ENCODE measurements at places on chromosomes 3 and 15.

- DNase-seq = peak; percentile 27
Measured at GRCh38 chr15:52679232-52680040, at the start of gene ATOSA. ATOSA (minus strand) TSS chr15:52679388; CDS start chr15:52678021, 1,367 bp downstream.

- DNase-seq = no peak
Measured at GRCh38 chr15:28909958-28910500, 24.3 kb downstream of the APBA2 start.

GRCh38 chr3:63095-63765 is 133.3 kb upstream of the CHL1 start:
- DNase-seq = no peak

GRCh38 chr15:67883234-67883773 is 43.5 kb upstream of the RNU6-1 start:
- no peak for DNase-seq

DNA sequence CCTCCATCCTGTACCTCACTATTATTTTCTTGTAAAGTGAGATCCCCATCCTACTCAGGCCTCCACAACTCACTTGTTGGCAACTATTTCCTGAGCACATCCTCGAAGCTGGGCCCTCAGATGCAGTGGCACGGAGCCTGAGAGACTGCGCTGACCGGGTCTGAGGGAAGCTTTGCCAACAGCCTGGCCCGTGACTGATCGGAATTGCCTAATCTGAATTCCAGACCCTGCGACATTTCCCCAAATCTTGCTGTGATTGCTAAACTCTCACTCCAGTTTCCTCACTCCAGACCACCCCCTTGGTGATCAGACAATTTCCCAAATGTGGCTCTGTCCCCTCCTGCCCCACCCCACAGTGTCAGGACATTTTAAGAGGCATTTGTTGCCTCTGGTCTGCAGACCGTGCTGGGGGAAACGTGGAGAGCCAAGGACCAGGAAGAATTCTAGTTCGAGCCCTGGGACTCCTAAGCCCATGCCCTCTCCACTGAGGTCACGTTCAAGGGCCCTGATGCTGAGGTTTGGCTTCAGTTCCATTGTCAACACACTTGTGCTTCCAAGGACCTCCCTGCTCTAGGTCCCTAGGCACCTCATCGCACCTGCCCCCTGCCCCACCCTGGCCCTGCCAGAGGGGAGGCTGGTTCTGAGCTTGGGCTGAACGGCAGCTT is 22.8 kb downstream of the KLHL25 start:
- DNase-seq = no peak

DNA sequence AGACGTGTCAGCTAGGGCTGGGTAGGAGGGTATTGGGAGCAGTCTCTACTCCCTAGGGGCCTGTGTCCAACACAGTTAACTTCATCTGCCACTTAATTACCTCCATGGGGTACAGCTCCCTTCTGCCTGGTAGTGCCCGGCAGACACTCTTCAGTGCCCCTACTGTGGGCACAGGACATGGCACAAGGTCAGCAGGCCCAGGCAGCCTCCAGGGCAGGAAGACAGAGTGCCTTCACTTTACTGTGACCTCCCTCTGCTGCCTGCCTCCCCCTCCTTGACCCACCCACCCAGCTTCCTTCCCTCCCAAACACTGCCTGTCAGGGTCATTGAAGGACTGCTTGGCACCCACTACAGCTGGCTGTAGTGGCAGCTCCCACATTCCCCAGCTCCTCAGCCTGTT is 6.5 kb upstream of the GRM2 start:
- no peak for DNase-seq

- no peak for DNase-seq
Measured at GRCh38 chr3:129304962-129305222, 26.2 kb downstream of the HMCES start.

DNA sequence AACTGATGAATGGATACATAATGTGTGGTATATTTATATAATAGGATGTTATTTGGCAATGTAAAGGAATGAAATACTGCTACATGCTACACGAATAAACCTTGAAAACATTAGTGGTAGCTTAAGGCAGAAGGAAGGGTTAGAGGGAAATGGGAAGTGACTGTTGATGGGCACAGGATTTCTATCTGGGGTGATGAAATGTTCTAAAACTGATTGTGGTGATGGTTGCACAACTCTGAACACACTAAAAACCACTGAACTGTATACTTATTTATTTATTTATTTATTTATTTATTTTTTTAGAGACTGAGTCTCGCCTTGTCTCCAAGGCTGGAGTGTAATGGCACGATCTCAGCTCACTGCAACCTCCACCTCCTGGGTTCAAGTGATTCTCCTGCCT is 24.8 kb upstream of the SHISA5 start:
- DNase-seq = peak; percentile 72

- no peak for DNase-seq
Measured at GRCh38 chr15:90979582-90979981, 14.8 kb downstream of the PRC1 start.

GRCh38 chr15:99909592-99910295 is 176.5 kb upstream of the LYSMD4 start:
- no peak for DNase-seq

DNA sequence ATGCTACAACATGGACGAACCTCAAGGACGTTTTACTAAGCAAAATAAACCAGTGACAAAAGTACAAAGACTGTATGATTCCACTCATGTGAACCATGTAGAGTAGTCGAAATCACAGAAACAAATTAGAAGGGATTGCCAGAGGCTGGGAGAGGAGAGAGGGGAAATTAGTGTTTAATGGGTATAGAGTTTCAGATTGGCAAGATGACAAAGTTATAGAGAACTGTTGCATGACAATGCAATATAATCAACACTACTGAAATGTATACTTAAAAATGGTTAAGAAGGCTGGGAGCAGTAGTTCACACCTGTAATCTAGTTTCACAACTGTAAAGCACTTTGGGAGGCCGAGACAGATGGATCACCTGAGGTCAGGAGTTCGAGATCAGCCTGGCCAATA is 36.9 kb downstream of the PLS1 start:
- DNase-seq = no peak

GRCh38 chr15:55248895-55249294 is 40.7 kb downstream of the RAB27A start:
- no peak for DNase-seq

- no peak for DNase-seq
Measured at GRCh38 chr15:39583596-39584265, 2.9 kb downstream of the THBS1 start.

- peak; percentile 83 for DNase-seq
Measured at GRCh38 chr3:185332026-185332735, 30.8 kb upstream of the MAP3K13 start.

GRCh38 chr15:71485094-71485693 is 325.2 kb upstream of the NR2E3 start:
- DNase-seq = no peak

DNA sequence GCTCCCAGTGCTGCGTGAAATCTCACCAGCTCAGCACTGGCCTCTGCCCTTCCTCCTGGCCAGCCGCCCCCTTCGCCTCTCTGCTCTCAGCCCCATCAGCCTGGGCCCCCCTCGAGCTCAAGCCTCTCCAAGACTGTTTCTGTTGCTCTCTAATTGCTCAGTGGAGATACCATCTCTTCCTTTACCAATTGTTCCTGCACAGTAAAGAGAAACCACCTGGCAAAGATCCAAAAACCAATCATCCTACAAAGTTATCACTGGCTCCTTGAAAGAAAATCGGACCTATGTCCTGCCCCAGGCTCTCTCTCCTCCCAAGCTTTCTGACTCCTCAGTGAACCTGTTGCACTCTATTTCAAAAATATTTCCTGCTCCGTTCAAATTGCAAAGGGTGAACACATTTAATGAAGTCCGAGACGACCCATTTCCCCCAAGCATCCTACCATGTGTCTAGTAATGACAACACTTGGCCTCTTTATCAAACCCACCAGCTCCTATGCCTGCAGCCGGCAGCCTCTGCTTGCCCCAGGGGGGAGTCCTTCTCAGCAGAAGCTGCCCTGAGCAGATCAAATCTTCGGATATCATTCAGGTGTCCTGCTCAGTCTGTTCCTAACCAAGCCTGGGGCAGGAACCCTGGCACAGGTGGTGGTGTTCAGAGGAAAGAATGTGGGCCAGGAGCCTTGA is 53.7 kb upstream of the FAM174B start:
- DNase-seq = no peak

- DNase-seq = no peak
Measured at GRCh38 chr3:195877136-195877715, 31.1 kb downstream of the TNK2 start.

DNA sequence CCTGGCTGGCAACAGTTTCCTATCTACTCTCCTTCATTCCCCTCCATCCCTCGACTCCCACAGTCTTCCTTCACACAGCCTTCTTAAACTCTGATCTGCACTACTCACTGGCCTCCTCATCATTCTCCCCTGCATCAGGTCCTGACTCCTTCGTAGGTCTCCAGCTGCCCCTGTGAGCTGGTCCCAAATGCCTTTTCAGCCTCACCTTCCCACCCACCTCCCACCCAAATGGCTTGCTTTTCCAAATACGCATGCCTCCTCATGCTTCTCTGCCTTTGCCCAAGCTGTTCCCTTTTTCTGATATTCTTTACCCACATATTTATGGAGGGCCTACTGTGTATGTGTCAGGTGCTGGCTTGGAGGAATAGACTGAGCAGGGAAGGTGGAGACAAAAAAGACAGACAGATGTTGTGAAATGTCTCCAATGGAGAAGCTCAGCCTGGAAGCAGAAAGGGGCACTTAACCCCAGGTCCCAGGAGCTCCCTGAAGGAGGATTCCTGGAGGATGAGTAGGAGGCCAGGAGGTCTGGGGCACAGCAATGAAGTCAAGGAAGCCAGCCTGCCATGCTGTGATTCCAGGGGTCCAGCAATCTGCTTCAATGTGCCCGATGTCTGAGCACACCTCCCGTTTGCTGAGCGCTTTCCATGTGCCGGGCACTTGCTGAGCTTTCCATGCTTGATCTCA is 252.2 kb downstream of the SHQ1 start:
- DNase-seq = no peak

DNA sequence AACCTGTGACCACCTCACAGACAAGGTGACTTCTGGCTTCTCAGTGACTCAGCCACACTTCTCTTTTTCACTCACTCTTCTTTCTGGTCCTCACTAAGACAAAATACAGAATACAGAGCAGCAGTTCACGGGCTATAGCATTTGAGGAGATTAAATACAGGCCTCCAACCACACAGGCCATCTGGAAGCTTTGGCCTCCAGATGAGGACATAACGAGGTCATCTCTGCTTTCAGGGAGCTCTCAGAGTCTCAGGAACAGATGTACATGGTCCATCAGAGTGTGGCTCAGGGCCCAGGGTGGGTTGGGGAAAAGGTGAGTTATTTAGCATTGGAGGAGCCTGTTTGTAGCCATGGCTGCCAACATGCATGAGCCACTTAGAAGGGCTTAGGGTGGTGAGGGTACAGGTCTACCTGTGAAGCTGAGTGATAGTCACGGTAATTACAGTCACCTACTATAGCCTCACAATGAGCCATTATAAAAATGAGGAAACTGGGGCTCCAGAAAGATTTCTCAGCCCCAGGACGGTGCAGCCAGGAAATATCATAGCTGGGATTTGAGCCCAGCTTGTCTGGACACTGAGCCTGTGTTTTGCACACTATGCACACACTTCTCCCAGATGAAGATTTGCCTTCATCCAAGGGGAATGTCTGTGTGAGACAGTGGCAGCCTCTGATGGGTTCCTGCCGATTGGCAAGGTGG is 159.8 kb upstream of the CTDSPL start:
- DNase-seq = no peak

GRCh38 chr3:170603770-170604510 is 18.1 kb upstream of the SLC7A14 start:
- no peak for DNase-seq

GRCh38 chr3:48739955-48740823 is 23.2 kb upstream of the IP6K2 start:
- no peak for DNase-seq

DNA sequence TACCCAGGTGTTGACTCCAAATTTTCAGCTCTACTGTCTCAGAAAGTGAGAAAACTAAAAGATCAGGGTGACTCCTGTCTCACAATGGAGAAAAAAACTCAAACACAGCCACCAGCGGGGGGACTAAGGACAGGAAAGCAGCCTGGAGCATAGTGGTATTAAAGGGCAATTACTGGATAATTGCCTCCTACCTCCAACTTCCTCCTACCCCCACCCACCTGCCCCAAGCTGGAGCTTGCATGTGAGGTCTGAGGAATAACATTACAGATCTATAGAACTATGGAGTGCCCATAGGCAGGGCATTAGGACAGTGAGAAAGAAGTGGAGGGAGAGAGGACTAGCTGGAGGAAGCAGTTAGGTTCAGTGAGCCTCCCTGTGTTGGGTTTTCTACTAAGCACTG is 2.7 kb upstream of the PCCB start:
- DNase-seq = no peak

- DNase-seq = no peak
Measured at GRCh38 chr3:138289701-138290100, 40.0 kb downstream of the NME9 start.

GRCh38 chr15:74306781-74307217 is 60.6 kb downstream of the CYP11A1 start:
- DNase-seq = no peak

GRCh38 chr3:19947549-19948225 is 790 bp downstream of the RAB5A start:
- DNase-seq = no peak

GRCh38 chr3:60594025-60594424 is 657.2 kb downstream of the FHIT start:
- no peak for DNase-seq

DNA sequence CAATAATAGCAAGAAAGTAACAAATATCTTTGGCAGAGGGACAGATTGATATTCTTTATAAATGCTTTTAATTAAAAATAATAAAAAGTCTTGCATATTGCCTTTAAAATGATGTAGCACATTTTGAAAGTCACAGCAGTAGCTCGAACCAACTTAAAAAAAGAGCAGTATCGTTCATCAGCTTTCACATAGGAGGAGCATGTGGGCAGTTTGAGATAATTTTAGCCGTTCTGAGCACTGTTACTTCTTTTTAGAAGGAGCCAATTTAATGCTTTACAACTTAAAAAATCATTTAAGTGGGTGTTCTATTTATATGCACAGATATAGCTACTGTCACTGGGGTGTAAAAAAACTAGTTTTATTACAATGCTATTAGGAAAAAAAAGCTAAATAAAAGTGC is 622.7 kb upstream of the GBE1 start:
- DNase-seq = no peak

GRCh38 chr15:57285386-57285785 is 90.9 kb upstream of the CGNL1 start:
- no peak for DNase-seq

DNA sequence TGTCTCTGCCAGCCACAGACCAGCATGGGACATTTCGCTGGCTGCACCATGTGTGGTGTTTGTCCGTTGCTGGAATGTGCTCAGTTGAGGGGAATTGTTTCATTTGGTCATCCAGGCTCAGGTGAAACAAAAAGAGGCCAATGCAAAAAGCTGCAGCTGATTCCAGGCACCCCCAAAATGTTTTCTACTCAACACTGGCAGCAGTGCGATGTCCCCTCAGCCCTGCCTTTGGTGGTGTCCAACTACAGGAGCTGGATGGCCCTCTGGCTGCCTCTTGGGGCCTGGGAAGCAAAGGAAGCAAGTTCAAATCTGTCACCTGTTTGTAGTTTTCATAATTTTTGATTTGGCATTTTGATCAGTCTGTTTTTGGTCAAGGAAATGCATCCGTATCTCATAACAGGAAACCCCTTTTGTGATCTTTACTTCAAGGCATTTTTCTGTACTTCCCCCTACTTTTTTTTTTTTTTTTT is 141.8 kb downstream of the EEFSEC start:
- DNase-seq = no peak

Data from GF-D8 (cell line).